ENCODE measurements at places on chromosomes 12 and 14.

DNA sequence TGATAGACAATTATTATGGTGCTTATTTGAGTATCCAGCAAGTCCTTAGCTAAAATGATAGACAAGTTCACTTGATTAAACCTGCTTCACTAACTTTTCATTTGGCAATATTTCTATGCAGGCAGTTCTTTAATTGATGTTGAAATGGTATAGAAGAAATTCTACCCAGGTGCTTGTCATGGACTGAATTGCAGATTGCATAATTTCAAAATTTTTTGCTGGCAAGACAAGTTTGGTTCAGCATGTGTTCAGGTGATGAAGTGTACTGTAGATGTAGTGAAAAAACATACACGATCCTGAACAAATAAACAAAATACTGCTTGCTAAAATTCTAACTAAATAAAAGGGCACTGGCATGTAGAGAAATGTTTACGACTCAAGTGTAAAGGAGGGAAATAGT, 189.0 kb downstream of the FOXA1 start:
- DNase-seq, result no peak

- no peak for DNase-seq
Observed at GRCh38 chr12:99253068-99253467, 394.5 kb upstream of the GARIN6 start.

- DNase-seq, result no peak
Observed at GRCh38 chr12:21725731-21726130, 48.8 kb downstream of the KCNJ8 start.

GRCh38 chr14:100826391-100827100, 628 bp downstream of the MEG3 start:
- DNase-seq, result no peak

DNA sequence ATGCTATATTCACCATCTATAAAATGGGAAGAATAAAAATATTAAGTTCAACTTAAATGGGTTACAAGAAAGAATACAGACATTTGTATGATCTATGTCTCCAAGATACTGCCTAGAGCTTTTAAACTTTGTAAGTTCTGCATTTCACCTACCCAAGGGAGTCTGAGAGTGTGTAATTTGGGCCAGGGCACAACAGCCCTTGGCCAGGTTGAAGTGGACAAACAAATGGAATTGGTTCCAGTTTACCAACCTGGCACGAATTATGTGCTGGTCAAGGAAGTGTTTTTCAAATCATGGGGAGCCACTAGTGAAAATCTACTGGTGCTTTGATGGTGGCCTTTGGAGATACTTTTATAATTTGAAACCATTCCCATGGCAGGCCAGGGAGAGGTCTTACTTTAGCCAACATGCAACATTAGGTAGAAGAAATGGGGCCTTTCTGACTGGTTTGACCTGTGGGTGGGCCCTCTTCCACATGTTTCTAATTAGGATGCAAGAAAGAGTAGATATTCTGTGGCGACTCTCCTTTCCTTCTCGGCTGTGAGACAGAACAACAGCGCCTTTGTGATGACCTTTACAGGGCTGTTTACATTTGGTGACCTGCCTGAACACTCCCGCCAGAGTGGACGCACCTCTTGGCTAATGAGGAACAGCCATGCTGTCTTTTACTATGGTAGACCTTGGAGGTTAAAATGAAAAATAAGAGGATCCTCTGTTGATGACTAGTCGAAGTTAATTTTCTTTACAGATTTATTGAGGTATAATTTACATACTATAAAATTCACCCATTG, 476.6 kb downstream of the ZFP36L1 start:
- no peak for DNase-seq

GRCh38 chr12:53225635-53226424, 6.2 kb downstream of the RARG start:
- no peak for DNase-seq

DNA sequence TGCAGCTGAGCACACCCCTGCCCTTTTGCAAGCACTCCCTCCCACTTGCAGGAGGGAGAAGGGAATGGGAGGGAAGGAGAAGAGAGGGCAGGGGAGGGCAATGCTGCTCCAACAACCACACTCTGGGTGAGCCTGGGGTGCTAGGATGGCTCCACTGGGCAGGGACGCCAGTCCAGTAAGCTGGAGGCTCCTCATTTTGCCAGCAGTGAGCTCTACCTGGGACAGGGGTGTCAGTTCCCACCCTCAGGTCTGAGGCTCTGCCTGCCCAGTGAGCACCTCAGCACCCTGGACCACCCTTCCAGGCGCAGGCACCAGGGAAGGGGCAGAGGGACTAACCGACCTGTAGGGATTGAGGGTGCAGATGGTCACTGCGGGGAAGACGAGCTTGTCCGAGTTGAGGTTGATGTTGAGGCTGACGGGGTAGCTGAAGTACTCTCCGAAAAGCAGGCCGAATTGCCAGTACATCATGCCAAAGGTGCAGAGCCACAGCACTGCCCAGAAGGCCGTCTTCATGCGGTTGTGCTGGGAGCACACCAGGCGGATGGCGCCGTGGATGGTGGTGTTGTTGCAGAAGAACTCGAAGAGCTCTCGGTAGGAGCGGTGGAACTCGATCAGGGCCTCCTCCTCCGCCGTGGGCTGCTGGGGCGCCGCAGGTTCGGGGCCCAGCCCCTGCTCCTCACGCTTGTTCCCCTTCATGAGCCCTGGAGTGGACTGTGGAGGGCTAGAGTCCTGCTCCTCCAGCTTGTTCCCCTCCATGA, 1.2 kb downstream of the SCNN1A start:
- DNase-seq, result no peak

DNA sequence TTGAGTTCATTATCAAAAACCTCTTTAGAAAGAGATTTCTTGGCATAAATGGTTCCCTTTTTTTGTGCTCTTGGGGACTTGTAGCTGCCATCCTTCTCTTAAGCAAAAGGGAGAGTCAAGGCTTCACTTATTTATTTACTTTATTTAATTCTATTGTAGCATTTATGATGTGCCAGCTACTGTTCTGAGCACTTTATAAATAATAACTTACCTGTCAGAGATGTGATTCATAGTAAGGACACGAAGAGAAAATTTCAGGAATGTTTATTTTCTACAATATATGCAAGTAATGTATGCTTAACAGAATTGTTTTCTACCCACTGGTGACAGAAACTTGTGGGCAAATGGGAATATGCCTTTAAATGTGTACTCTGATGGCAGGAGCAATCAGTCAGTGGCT, 33.3 kb downstream of the TMEM117 start:
- no peak for DNase-seq

DNA sequence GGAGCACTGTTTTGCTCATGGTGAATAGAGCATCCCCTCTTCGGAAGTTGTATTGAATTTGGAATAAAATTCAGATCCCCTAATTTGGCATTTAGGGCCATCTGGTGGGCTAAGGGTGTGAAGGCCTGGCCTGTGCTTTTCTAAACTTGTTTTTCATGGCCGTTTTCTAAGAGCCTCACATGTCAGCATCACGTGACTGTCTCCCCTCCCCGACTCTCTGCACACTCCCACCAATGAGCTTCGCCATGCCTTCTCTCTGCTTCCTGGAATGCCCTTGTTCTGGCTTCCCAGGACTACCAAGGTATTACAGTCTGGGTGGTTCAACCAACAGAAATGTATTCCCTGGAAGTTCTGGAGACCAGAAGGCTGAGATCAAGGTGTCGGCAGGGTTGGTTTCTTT, 85.3 kb downstream of the PRIMA1 start:
- no peak for DNase-seq

DNA sequence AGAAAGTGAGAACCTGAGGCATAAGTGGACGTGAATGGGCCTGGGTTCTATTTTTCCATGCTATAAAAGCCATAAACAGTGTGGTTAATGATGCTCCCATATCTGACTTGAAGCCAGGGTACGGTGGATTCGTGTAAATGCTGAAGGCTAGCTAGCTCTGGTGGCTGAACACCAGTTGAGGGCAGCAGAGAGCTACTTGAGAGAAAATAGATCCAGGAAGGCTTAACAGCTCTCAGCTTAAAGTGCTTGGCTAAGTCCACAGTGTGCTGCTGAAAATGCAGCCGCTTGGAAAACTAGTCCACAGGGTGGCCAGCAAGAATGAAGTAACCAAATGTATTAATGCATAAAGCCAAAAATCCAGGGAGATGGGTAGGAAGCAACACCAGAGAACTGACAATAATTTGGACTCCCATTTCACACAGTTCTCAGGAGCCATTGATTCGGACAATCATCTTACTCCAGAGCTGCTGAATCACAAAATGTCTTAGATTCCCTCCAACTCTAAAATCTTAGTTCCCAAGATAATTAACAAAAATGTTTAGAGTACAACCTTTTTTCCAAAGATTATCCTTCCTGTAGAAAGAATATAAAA, 15.0 kb upstream of the FOXG1 start:
- DNase-seq, result no peak

DNA sequence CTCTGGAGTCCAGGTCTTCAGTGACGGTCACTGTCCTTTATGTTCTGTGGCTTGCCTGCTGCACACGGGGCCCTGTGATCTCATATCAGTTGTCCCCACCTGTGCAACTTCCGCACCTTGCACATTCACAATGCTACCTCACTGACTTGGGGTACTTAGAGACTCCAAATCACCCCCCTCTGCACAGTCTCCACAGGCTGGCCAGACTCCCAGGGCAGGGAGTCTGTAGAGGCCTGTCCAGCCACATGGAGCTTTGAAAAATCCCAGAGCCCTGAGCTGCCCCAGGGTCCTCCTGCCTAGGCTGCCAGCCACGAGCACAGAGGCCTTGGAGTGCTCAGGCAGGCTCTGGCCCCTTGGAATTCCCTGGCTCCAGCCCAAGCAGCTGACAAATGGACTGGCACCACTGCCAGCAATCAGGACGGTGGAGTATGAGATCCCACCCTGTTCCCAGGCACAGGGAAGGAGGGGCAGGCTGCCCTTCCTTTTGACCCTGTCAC, 26.4 kb downstream of the CMKLR1 start:
- DNase-seq, result no peak

GRCh38 chr12:132327336-132328171, 1.8 kb downstream of the GALNT9 start:
- DNase-seq, result peak; percentile 39
